ENCODE measurements at places on chromosomes 7 and 10. TPM values are rescaled to one million over a fixed set of nuclear protein-coding genes. Genes with fewer than 3 reads are reported as not detected.
A peak's percentile ranks its signal among the peaks of the same experiment; 100 is the strongest.

DNA sequence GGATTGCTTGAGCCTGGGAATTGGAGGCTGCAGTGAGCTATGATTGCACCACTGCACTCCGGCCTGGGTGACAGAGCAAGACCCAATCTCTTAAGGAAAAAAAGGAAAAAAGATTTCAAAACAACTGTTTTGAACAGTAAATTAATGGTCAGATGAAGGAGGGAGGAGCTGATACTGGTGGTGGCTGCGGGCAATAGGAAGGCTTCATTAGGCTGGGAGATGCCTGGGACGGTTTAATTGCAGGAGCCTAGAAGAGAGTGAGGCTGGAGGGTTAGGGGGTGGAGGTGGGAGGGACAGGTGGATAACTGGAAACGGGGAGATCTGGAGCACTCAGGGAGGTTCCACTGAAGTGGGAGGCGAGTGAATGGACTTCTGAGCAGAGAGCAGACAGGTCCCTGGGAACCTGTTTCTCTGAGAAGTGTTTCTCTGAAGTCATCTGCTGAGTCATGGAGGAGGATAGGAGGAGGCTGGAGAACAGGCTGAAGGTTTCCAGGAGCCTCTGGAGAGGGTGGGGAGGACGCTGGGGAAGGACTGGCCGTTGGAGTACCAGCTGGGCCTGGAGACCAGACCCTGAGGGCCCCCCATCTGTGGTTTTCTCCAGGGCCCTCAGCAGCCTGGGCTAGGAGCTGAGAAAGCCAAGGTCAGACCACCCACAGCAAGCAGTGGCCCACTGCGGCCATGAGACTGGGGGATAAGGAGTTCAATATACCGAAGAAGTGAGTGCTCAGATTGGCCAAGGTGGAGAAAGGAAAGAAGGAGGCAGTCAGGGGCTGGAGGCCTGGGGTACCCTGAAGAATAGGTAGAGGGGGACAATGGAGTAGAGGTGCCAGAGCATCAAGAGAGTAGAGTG lies 14.4 kb upstream of the YWHAG start:
- H3K36me3 ChIP-seq, result no peaks in the 10 kb centered on the region
- H3K4me3 ChIP-seq, result no peak overlapping the region
- H3K27ac ChIP-seq, result no peak overlapping the region
- DNase-seq, result no peak
- H3K4me1 ChIP-seq, result no peaks in the 10 kb centered on the region

GRCh38 chr7:101171442-101171837 lies 6.1 kb upstream of the VGF start:
- H3K36me3 ChIP-seq, result no peaks in the 10 kb centered on the region
- H3K4me1 ChIP-seq, result peaks cover 13% of the 10 kb centered on the region
- H3K27ac ChIP-seq, result no peak overlapping the region
- peak overlapping the region; percentile 55 for H3K4me3 ChIP-seq

Gene C10orf67
- not detected for total RNA-seq

- H3K27ac ChIP-seq, result no peak overlapping the region
- no peak overlapping the region for H3K4me3 ChIP-seq
- no peaks in the 10 kb centered on the region for H3K27me3 ChIP-seq
- no peak for DNase-seq
Observed at GRCh38 chr7:37977243-37977642, 56.8 kb downstream of the EPDR1 start.

- no peaks in the 10 kb centered on the region for H3K4me1 ChIP-seq
- DNase-seq, result peak; percentile 71
- no peaks in the 10 kb centered on the region for H3K36me3 ChIP-seq
- no peak overlapping the region for H3K27ac ChIP-seq
Observed at GRCh38 chr7:22110227-22110839, 164.6 kb upstream of the CDCA7L start.

Gene CAV1
- total RNA-seq, result 20.2 TPM

DNA sequence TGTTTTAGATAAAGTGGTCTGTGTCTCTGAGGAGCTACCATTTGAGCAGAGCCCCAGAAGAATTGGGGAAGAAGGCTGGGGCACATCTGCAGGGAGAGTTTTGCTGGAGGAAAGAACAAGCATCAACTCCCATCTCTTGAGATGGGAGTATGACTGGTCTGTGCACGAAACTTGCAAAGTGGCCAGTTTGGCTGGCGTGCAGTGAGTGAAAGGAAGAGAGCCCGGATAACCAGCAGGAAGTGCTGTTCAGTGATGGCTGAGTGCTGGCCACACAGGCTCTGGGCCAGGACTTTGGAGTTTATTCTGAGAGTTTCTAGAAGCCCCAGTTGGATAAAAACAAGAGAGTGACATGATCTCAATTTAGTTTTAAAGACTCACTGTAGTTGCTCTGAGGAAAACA lies 34.4 kb upstream of the SVIL start:
- no peaks in the 10 kb centered on the region for H3K27me3 ChIP-seq
- H3K4me1 ChIP-seq, result peaks cover 6% of the 10 kb centered on the region

Gene BAMBI
- 17.0 TPM for total RNA-seq
